Osteoblast (primary cell): ENCODE measurements at places on chromosomes 7 and 10. TPM values are rescaled to one million over a fixed set of nuclear protein-coding genes. Genes with fewer than 3 reads are reported as not detected.

DNA sequence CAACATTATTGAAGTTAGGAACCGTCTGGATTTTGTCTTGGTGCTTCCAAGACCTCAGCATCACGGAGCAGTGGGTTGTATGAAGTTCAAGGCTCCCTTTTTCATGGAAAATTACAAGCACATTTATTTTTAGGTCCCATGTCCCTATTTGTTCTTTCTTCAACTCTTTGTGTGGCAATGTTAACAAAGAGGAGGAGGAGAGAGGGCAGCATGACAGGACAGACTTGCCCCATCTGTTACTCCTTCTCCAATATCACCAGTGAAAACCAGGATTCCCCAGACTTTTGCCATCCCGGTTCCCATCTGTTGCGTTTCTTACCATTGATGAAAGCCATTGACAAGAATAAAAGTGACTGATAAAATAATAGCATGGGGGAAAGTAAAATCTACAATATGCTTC, 28.6 kb downstream of the EEPD1 start:
- no peak for DNase-seq
- no peak overlapping the region for H3K27ac ChIP-seq
- H3K36me3 ChIP-seq, result no peaks in the 10 kb centered on the region
- H3K27me3 ChIP-seq, result no peaks in the 10 kb centered on the region

DNA sequence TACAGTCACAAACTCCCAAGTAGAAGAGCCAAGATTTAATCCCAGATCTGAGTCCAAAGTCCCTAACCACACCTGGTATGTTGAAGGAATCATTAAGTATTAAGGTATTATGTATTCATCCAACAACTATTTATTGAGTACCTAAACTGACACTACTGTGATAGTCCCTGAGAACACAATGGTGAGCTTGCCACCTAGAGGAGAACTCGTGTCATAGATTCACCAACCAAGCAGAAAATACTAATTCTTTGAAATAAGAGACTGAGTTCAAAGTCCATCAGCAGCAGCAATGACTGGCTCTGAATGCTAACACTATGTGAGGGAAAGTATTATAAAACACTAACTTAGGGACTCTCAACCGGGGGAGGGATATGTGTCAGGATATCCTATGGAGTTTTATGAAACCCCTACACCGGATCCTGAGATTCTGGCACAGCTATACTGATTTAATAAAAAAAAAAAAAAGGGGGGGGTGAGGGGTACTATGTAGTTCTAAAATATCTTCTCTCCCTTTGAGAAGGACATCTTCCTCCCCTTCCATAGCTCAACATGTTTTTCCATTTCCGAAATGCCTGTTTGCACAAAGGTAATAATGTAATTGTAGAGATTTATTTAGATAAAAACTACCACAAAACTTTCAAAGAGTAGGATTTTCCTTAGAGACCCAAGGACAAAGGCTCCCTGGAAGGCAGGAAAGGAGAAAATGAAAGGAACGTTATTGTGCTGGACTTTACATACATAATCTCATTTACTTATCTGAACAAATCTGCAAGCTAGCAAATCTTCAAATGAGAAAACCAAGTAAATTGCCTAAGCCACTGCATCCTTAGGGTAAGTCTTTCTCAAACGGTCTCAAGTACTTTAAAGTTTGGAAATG, 1.6 kb downstream of the NCOA4 start:
- peak overlapping the region; percentile 85 for H3K27ac ChIP-seq
- peaks cover 60% of the 10 kb centered on the region for H3K4me1 ChIP-seq
- peak overlapping the region; percentile 88 for H3K4me3 ChIP-seq
- H3K27me3 ChIP-seq, result no peaks in the 10 kb centered on the region

DNA sequence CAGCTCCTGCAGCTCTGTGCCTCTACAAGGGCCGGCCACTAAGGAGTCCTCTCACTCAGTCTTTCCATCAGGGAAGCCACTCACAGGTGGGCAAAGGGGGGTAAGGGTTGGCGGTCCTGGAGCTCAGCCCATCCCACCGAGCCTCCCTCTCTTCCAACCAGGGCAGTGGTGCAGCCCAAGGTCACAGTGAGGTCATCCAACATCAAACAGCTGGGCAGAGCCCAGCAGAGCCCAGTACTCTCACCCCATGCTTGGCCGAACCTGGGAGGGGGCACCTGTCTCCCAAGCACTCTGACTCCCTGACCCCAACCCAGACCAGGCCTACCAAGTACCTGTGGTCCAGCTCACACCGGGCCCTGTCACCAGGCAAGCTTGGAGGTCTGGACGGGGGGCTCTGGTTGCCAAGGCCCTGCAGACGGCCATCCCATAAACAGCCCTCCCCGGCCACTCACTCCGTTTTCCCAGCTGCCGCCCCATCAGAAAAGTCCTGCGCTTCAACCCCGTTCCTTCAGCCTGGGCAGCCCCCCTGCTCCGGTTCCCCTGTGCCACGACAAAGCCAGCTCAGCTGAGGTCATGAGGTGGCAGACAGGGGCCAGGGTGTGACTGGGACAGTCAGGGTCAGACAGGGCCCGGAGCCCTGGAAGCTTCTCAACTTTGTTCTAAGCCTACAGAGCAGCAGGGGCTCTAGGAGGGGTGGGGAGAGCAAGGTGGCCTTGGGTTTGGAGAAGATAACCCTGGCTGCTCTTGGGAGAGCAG, 27.5 kb downstream of the PDGFA start:
- H3K27ac ChIP-seq, result no peak overlapping the region
- H3K36me3 ChIP-seq, result peaks cover 4% of the 10 kb centered on the region
- H3K4me3 ChIP-seq, result no peak overlapping the region
- H3K4me1 ChIP-seq, result no peaks in the 10 kb centered on the region
- DNase-seq, result no peak
- peaks cover 11% of the 10 kb centered on the region for H3K27me3 ChIP-seq

GRCh38 chr7:130473289-130473688, 18.6 kb upstream of the MEST start:
- H3K4me1 ChIP-seq, result peaks cover 7% of the 10 kb centered on the region
- peaks cover 6% of the 10 kb centered on the region for H3K27me3 ChIP-seq
- no peak overlapping the region for H3K27ac ChIP-seq
- DNase-seq, result no peak
- no peak overlapping the region for H3K4me3 ChIP-seq
- H3K36me3 ChIP-seq, result no peaks in the 10 kb centered on the region

DNA sequence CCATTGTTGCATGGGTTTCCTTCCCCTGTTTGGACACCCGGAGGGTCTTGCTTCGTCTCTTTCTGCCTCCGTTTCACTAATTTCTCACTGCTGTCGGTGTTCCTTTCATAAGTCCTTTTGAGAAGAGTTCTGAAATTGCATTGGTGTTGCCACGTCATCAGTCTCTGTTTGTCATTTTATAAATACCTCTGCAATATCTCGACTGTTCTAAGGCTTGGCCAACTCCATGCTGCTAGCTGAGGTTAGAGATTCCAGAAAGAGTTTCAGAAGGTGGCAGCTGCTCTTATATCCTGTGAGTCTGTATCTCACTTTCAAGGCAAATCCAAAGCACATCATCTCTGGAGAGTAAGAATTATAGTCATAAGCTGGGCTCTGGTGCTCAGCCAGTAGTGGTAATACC, 148.0 kb upstream of the INSYN2A start:
- H3K4me3 ChIP-seq, result no peak overlapping the region
- H3K36me3 ChIP-seq, result peaks cover 12% of the 10 kb centered on the region
- H3K4me1 ChIP-seq, result no peaks in the 10 kb centered on the region
- H3K27me3 ChIP-seq, result no peaks in the 10 kb centered on the region

DNA sequence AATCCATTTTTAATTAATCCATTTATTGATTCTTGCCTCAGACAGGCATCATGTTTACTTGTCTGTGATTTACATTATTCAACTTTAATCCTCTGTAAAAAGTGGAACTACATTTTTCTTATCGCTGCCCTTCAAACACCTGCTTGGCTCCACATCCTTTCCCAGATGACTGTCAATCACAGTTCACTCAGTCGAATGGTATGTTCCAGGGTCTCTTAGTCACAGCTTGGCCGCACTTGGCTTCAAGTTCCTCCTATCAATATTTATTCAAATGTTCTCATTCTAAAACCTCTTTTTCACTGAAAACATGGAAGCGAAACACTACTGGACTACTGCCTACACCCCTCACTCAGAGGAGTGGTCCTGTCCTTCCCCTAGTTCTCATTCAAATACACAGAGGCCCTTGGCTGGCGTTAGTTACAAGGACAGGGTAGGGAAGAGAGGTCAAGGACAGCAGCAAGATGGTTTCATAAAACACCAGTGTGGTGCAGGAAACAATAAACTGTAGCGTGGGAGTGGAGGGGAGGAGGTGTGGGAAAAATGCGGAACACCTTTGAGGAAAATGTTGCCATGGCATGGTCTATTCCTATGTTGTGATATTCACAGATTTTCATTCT, 143.2 kb downstream of the USP6NL start:
- DNase-seq, result no peak
- no peaks in the 10 kb centered on the region for H3K36me3 ChIP-seq
- H3K27ac ChIP-seq, result no peak overlapping the region
- H3K4me3 ChIP-seq, result no peak overlapping the region

The SSBP1 gene
- total RNA-seq, result 88.3 and 96.4 TPM in 2 replicates

The C10orf105 gene
- total RNA-seq, result under 0.01 TPM in 1 of 2 replicates, not detected in the other
